ENCODE measurements at places on chromosomes 12 and 14.

GRCh38 chr14:61870163-61870562 lies 107.9 kb downstream of the SNAPC1 start:
- DNase-seq, result no peak

DNA sequence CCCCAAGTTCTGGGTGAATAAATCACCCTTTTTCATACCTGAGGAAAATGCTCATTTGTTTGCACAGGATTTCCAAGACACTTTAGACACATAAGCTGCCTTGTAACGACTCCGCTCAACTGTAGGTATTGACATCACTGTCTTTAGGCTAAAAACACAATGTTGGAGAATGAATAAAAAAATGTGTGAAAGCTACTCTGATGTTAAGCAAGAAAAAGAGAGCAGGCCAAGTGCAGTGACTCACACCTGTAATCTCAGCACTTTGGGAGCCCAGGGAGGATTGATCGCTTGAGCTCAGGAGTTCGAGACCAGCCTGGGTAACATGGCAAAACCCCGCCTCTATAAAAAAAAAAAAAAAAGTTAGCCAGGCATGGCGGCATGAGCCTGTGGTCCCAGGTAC lies 11.1 kb upstream of the CIPC start:
- DNase-seq, result no peak

GRCh38 chr12:114992443-114992842 lies 308.5 kb upstream of the TBX3 start:
- no peak for DNase-seq

GRCh38 chr14:31898838-31899528 lies 178.1 kb upstream of the ARHGAP5 start:
- DNase-seq, result no peak

GRCh38 chr12:52582971-52583456 lies 9.4 kb upstream of the KRT74 start:
- peak; percentile 52 for DNase-seq

GRCh38 chr12:58029260-58029659 lies 87.9 kb downstream of the ATP23 start:
- no peak for DNase-seq

- DNase-seq, result no peak
These were observed 1.4 kb upstream of the APOBEC1 start for GRCh38 chr12:7667125-7667524.

- no peak for DNase-seq
These were observed 52.9 kb downstream of the MYF5 start for GRCh38 chr12:80769553-80770140.

DNA sequence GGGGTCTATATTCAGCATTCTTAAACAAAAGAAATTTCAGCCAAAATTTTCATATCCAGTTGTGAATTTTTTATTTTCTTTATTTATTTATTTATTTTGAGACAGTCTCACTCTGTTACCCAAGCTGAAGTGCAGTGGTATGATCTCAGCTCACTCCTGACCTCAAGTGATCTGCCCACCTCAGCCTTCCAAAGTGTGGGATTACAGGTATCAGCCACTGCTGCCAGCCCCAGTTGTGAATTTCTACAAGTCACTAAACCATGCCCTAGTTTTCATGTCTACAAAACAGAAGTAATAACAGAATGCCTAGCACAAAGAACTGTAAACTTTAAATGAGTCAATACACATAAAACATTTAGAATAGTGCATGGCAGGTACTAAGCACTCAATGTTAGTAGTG lies 254.2 kb downstream of the C12orf50 start:
- DNase-seq, result no peak

GRCh38 chr14:52268279-52269061 lies 972 bp downstream of the PTGDR start:
- DNase-seq, result no peak

- no peak for DNase-seq
These were observed 28.5 kb upstream of the GCH1 start for GRCh38 chr14:54931101-54931500.

GRCh38 chr14:75303381-75303789 lies 24.8 kb downstream of the FOS start:
- no peak for DNase-seq

- DNase-seq, result no peak
These were observed 2.8 kb upstream of the FGF6 start for GRCh38 chr12:4448371-4448940.

DNA sequence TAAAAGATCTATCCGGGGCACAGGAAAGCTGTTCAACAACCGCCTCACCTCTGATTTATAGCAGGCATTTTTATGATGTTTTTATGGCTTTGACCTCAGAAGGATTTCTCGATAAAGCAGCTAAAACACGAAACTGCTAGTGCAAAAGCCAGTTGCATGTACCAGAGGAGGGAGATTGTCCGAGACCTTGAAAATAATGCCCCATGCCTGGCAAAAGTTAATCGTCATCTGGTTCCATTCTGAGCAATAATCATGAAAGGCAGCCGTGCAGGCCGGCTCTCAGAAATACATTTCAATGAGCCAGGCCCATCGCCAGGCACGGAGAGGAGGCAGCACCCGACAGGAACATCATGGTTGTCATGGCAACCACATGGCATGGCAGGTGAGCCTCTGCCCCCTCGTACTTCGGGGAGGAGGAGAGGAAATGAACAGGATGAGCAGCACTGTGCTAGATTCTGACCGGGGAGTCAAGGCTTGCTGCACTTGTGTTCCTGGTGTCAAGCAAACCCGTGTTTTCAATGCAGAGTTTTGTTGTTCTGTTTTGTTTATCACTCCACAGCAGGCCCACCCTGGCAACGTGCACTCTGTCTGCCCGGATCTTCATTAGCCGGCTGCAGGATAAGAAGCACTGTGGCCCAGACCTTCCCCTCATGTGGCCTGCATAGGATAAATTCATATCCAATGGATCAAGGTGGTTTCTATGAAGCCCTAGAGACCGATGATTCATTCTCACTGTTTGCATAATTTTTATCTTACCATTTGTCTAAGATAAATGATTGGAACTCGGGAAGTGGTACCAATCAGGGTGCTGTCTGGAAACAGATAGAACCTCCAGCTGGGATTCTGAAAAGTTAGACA lies 160.2 kb downstream of the RIMBP2 start:
- no peak for DNase-seq

GRCh38 chr12:78799649-78800048 lies 64.9 kb upstream of the SYT1 start:
- no peak for DNase-seq

- DNase-seq, result no peak
These were observed 55.8 kb downstream of the CCDC85C start for GRCh38 chr14:99548255-99548654.

DNA sequence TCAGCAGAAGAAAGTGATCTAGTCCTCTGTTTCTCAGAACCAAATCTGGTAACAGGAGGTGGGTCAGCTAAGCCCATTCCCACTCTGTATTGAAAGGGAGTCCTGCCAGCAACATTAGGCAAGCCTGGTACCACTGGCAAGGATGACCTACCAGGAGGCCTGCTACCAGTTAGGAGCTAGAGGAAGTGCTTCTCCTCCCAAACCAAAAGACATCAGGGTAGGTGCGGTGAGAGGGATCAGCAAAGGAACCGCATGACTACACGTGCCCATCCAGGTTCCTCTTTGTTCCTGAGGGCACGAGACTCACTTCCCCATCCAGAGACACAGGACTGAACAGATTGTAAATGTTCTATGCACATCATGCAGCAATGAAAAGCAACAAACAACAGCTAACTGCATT lies 2.8 kb downstream of the KLRC4 start:
- DNase-seq, result no peak

GRCh38 chr12:10624605-10625004 lies 11.2 kb upstream of the MAGOHB start:
- DNase-seq, result no peak

DNA sequence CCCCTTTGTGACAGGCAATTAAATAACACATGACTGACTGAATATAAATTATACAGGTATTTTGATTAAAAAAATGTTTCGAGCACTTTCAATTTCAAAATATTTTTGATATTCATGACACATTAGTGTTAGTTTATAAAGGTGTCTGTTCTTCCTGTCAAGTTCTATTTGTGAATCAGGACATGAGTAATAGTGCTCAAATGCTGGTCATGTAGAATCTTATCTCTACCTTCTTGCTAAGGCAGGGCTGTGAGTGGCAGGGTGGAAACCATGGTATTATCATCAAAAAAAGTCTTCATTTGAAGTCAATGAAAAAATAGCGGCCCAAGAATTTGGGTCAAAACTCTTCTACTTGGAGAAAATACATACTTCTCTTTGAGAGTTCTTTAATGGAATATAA lies 250.2 kb downstream of the DACT1 start:
- no peak for DNase-seq

DNA sequence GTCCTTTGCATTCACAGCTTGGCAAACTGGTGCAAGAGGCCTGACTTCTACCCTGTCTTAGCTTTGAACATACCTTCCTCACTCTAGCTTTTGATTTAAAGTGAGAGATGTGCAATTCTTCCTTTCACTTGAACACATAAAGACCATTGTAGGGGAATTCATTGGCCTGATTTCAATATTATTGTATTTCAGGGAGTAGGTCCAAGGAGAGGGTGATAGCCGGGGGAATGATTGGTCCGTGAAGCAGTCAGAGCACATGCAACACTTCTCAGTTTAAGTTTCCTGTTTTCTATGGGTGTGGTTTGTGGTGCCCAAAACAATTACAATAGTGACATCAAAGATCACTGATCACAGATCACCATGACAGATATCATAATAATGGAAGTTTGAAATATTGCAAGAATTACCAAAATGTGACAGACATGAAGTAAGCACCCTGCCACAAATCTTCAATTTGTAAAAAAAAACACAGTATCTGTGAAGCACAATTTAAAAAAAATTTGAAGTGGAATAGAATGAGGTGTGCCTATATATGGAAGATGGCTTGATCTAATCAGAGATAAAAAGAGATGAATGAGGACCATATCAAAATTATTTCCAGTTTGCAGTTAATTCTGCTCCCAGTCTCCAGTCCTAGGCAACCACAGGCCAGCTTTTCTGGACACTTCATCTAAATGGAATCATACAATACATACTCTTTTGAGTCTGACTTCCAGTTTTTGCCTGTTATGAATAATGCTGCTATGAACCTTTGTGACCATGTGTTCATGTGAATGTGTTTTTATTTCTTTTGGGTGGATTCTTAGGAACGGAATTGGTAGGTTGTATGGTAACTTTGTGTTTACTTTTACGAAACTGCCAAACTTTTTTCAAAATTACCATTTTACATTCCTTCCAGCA lies 23.2 kb downstream of the BORCS5 start:
- DNase-seq, result no peak

DNA sequence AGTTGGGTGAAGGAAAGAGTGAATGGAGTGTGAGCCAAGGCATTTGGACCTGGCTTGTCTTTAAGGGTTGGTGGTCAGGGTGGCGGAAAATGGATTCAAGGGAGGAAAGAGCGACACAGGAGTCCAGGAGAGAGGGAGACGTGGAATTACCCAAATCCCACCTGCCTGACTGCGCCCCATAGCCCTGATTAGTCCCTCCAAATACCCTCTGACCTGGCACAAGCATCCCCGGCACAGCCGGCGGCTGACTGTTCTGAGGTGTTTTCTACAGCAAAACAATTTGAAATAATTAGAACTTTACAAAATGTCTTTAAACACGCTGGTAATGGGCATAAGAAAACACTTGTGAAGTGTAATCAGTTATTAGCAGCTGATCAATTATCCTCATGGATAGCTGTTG lies 175.8 kb downstream of the PHETA1 start:
- no peak for DNase-seq

DNA sequence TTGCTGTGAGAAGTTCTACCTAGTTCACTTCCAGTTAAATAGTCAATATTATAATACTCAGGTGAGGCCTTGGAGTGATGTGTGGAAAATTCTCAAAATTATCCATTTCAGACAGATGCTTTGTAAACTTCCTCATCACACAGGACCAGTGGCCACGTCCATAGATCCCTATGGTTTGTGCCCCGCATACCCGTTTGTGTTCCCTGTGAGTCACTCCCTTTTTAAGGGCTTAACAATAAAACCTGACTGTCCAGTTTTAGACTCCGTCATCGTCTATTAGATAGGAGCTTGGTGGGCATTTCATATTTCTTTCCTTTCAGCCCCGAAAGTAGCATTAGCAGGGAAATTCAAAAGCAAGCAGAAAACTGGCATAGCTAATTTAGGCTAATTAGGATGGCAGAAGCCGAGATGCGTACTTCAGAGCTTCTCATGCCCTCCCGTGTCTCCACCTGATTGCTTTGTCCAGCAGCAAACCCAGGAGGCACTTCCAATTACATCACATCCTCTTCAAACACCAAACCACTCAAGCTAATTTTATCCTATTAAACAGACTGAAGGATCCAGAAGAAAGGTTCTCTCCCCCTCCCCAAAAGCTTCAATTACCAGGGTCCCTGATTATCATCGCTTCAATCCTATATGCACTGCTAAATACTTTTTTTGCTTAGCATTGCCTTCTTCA lies 186.6 kb upstream of the OTX2 start:
- no peak for DNase-seq

DNA sequence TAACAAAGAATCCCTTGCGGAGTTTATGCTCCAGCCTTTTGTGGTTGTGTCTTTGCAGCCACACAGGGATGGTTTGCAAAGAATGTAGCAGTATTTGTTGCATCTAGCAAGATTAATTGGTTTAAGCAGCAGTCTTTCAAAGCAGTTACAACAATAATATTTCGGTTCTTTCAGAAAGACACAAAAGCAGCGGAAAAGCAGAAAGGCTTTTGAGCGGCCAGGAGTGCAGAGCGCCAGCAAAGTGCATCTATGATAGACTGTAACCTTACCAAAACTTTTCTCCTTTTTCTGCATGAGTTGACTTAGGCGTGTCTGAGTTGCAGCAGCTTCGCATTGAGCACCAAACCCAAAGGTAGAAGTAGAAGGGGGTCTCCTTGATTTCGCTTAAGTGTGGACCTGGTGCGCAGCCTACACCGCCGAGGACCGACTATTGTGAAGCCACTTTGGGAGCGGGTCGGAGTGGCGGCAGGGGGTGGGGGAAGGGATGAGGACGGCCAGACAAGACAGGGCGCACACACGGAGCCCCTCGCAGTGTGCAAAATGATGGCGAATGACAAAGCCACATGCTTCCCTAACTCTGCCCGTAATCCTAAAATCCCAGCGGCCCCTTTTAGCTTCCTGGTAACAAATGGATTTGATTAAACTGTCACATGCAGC lies 1.2 kb downstream of the LMO3 start:
- DNase-seq, result no peak

- DNase-seq, result no peak
These were observed 953 bp upstream of the NKX2-8 start for GRCh38 chr14:36583242-36583892.

GRCh38 chr12:89927226-89927698 lies 218.6 kb upstream of the ATP2B1 start:
- DNase-seq, result no peak

DNA sequence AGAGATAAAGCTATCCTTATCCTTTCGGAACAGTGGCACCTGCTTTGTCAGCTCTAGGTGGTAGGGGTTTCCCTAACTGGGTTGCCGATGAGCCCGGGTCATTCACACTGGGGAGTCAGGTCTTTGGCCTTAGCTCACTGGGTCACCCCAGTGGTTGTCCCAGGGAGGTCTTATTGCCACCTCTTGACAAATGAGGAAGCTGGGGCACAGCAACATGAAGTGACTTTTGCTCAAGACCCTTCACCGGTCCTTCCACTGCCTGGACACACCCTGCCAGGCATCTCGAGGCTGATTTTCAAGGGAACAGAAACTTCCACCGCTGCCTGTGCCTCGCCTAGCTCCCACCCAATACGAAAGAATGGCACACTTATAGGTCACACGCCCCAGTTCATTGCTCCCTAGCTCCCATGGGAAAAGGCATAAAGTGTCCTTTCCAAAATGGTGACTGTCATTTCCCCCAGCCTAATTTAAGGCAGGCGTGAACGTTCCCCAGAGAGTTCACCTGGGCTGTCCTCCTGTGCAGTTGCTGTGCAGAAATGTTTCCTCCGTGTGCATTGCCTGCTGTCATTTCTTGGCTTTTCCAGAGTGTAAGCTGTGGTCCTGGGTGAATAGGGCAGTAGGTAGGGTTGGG lies 156.1 kb upstream of the CCND2 start:
- DNase-seq, result no peak
